Activated T-cell treated with anti-CD3 and anti-CD28 coated beads, Interleukin-2, amount 50 U/mL, for 1 hour (primary cell): ENCODE measurements at places on chromosomes 11 and 22.

- no peak for DNase-seq
These were observed 21.1 kb downstream of the MS4A6E start for GRCh38 chr11:60348116-60348515.

GRCh38 chr11:26623076-26623659 is 51.1 kb upstream of the MUC15 start:
- no peak for DNase-seq

DNA sequence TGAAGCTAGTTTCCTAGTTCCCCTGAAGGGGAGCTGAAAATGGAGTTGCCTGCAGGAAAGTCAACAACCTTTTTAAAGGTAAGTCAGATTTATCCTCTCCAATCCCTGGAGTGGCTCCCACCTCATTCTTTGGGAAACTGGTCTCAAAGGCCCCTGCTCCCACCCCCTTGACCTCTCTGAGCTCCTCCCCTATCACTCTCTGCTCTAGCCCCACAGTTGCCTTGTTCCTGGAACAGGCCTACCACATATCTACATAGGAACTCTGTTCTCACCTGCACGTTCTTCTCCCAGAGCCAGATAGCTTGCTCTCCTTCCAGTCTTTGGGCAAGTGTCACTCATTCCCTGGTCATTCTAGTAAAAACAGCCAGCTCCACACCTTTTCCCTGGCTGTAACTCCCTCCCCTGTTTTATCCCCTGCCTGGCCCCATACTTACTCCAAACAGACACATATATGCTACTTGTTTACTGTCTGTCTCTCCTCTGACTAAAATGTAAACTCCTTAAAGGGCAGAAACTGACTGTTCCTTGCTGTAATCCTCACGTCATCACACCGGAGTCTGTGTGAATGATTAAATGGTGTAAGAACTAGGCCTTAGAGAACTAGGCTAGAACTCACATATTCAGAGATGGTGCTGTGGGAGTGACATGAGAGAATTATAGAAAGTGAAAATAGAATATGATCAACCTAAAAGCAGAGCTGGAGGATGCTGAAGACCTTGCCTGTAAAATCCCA is 53.3 kb downstream of the TCF20 start:
- DNase-seq = no peak

GRCh38 chr11:31870609-31871309 is 59.6 kb upstream of the PAX6 start:
- DNase-seq = peak; percentile 21

DNA sequence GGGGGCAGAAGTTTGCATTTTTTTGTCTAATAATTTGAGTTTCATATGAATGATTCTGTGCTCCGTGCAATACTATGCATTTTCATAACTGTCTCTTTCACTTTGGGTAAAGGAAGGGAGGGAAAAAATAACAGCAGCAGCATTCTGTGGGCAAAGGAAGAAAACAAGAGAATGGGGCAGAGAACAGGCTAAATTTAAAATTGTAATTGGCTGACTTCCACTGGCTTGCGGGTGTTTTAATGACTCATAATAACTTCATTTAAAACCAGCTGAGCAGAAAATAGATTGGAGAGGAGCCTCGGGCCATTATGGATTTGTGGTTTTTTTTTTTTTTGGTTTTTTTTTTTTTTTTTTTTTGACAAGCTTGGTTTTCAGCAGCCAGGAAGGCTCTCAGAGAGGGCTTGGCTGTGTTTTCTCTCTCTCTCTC is 107.4 kb downstream of the ZBTB16 start:
- DNase-seq = no peak

- DNase-seq = no peak
These were observed 67.8 kb downstream of the MIAT start for GRCh38 chr22:26725012-26725676.

DNA sequence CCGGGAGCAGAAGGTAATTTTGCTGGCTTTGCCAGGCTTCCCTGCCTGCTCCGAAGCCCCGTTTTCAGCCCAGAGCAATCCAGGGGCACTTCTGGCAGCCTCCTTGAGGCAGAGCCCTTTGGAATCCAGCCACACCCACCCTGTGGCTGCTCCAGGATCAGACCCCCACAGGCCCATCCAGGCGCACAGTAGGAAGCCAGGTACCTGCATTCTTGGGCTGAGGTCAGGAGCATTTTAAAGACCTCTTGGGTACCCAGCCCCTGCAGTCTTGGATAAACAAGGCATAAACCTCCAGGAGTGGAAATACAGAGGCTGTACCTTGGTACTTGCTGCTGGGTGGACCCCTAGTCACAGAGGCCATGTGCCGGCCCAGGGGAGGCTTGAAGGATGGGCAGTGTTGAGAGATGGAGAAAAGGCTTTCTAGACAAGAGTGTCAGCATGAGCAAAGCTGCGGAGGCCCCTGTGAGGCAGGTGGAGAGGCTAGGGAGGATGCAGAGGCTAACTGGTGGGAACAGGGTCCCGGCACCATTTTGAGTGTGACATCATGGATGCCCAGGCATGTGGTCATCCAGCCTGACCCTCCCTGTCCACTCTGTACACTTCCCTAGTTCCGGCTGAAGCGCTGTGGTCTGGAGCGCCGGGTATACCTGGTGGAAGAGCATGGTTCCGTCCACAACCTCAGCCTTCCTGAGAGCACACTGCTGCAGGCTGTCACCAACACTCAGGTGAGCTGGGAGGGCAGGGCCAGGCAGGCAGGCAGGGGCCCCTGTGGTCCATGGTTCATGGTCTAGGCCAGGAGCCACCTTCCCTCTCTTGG is 3.9 kb downstream of the MUS81 start:
- DNase-seq = no peak

- DNase-seq = peak; percentile 71
These were observed 2.3 kb downstream of the PRR33 start for GRCh38 chr11:1889224-1889930.

GRCh38 chr11:79525257-79525656 is 84.4 kb upstream of the TENM4 start:
- no peak for DNase-seq

DNA sequence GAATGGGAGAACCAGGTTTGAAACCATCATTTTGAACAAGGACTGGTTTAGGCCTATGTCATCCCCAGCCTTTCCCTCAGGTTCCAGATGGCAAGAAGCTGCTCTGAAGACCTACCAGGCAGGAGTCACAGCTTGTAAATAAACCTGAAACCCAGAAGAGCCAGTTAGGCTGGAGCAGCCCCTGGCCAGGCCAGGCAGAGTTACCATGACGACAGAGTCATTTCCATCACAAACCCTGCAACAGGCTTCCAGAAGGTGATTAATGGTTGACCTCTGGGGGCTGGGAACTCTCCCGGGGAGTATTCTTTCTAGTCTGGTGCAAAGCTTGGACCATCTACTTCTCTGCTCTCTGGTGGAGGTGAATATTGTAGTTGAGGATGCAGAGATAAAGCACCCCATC is 164.1 kb upstream of the NCAM1 start:
- no peak for DNase-seq

DNA sequence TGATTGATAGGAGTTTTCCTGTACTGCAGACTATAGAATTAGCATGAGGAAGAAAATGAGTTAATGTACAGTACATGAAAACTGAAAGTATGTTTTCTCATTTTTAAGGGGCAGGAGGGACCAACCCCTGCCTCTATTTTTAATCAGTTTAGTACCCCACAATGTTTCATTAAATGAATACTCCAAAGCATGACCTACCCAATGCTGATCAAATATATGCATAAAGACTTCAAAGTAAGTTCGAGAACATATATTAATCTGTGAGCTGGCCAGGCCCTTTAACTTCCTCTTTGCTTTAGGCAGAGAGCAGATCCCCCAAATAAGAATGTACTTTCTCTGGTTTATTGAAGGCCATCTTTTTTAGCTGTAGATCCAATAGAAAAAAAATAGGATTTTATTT is 161.0 kb downstream of the FCHSD2 start:
- DNase-seq = no peak

- no peak for DNase-seq
These were observed 162.8 kb downstream of the RCN1 start for GRCh38 chr11:32253706-32254105.

DNA sequence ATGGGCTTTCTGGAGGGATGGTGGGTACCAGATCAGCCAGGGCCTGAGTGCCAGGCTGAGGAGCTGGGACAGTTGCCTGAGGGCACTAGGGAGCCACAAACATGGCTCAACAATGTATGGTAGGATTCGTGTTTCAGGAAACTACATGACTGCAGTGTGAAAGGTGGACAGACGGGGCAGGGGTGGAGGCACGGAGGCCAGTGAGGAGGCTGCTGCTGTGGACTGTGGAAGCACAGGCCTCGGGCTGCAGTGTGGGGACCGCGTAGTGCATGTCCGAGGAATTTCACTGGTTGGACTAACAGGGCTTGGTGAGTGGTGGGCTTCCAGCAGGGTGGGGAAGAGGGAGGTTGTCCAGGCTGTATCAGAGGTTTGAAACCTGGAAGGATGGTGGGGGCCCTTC is 7.8 kb downstream of the P2RY2 start:
- no peak for DNase-seq

DNA sequence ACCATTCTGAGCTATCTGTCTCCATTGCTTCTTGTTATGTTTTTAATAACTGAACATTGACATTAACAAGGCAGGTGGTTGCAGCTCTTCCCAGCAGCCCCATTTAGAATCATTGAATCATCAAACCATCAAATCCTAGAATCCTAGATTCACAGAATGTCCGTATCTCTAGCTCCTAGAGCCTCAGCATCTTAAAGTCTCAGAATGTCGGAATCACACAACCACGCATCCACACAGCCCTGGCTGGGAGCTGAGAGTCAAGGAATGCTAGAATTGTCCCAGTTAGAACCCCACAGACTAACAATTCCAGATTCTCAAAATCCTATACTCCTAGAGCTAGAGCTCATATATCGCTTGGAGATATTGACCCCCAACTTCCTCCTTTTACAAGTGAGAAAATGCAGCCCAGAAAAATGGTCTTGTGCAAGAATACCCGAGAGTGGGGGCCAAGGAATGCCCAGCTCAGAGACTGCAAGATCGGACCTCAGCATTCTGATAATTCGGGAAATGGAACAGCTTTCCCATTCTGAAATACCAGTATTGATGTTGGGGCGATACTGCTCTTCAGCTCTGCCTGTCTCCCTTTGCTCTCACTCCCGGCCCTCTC is 38.8 kb downstream of the PDE2A start:
- DNase-seq = no peak

DNA sequence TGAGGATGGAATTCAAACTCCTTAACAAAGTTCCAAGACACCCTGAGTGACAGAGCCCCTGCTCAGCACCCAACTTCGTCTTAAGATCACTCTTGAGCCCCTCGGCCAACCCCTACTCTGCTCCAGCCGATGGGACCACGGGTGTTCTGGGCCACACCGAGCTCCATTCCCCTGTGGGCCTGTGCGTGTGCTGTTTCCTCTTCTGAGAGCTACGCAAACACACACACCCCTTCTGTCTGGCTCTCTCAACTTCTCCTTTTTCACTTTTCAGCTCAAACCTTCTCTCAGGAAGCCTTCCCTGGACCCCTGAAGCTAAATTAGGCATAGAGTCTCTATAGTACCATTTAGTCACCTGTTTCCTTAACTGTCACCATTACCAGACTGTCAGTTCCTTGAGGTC is 37.5 kb upstream of the NNMT start:
- no peak for DNase-seq

DNA sequence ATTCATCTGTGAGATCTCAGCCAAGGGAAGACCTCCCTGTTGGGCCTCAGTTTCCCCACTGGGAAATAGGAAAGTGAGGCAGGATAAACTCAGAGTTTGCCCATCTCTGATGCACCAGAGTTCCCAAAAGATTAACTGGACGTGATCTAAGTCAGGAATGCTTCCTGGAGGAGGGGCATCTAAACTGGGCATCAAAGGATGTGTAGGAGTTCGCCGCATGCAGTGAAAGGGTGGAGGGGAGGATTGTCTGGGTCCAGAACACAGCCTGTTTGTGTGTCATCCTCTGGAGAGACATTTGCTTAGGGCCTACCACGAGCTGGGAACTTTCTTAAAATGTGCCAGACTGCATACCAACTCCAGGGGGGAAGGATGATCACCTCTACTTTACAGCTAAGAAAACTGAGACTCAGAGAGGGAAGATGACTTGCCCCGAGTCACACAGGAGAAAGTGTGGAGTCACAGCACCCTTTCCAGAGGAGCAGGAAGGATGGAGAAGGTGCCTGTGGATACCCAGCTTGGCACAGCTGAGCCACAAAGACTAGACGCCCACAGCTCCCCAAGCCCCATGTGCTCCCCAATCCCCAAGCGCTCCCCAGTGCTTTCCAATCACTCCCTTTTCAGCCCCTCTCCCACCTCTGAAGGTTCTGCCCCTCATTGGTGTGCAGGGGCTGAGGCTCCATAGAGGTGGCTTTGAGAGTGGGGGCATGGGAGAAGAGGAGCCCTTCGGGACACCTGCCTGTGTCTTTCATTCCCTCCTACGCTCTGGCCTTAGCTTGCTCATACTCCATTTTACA is 50.1 kb downstream of the MN1 start:
- no peak for DNase-seq

DNA sequence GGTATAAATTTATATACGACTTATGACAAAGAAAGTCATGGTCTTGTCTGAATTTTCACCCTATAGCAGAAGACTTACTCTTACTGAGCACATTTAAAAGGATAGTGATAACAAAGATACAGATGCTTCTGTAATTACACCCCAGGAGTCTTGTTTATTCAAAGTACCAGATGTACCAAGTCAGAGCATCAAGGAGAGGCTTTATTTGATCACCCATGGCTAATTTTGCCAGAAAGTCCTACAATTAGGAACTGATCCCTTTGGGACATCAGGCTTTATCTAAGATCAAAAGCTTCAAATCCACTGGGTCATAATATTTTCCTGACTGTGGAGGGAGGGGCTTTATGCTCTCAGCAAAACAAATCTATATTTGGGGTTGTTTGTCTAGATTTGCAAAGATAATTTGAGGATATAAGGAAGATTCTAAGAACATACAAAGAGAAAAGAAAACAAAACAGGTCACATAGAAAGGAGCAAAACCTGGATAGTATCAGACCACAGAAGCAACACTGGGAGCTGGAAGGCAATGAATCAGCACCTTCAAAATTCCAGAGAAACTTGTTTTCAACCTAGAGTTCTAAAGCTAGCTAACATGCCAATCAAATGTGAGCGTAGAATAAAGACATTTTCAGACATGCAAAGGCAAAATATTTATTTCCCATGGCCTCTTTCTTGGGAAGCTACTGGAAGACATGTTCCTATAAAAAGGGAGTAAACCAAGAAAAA is 124.8 kb upstream of the CSNK2A3 start:
- DNase-seq = no peak
